ENCODE measurements at places on chromosomes 6 and 20.

DNA sequence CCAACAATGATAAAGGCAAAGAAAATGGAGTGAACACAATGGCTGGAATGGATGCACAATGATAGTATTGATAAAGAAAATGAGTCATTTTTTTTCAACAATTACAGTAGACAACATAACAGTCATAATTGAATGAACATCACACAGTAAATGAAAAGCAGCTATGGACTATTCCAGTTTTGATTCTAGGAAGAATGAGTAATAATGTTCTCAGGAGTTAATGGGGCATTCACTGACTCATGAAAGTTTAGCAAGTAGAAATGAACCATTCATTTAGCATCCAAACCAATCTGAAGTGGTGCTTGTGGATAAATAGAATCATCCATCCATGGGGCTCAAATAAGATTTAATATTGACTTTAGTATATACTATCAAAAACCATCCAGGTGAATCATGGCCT lies 1029.5 kb upstream of the GJE1 start:
- no peak for DNase-seq

- DNase-seq = no peak
Observed at GRCh38 chr6:18207438-18207837, 52.2 kb downstream of the KDM1B start.

GRCh38 chr6:37792457-37793033 lies 27.0 kb upstream of the ZFAND3 start:
- DNase-seq = no peak

- no peak for DNase-seq
Observed at GRCh38 chr6:34644716-34645115, 51.9 kb downstream of the ILRUN start.

DNA sequence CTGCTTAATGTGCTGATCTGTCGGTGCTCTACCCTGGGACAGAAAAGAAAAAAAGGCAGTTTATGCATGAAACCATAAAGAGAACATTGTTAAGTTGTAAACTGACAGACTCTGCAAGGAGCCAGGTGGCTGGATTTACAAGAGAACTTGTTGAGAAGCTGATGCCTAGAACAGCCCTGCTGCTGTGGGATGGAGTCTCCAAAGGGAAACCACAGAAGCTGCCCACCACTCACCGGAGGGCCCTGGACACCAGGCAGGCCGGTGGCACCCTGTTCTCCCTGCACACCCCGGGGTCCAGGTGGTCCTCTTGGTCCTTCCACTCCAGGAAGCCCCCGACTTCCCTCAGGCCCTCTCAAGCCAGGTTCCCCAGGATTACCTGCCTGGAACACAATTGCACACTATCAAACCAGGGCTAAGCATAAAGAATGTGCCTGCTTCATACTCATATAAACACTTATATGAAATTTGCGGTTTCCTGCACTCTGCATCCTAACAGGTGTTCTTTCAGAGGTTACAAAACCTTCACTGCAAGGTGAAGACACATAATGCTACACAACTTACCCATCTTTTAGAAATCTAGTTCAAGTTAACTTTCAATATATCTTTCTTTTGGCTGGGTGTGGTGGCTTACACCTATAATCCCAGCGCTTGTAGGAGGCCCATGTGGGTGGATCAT lies 68.2 kb downstream of the COL9A1 start:
- DNase-seq = no peak

GRCh38 chr6:170532867-170533488 lies 20.1 kb downstream of the PSMB1 start:
- no peak for DNase-seq

DNA sequence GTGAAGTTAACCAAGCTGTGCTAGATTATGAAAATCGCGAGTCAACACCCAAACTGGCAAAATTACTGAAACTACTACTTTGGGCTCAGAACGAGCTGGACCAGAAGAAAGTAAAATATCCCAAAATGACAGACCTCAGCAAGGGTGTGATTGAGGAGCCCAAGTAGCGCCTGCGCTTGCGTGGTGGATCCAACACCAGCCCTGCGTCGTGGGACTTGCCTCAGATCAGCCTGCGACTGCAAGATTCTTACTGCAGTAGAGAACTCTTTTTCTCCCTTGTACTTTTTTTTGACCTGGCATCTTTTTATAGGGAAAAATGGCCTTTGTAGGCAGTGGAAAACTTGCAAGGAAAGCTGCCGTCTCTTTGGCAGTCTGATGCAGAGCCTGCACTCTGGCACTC lies 6.8 kb downstream of the GID8 start:
- DNase-seq = no peak

DNA sequence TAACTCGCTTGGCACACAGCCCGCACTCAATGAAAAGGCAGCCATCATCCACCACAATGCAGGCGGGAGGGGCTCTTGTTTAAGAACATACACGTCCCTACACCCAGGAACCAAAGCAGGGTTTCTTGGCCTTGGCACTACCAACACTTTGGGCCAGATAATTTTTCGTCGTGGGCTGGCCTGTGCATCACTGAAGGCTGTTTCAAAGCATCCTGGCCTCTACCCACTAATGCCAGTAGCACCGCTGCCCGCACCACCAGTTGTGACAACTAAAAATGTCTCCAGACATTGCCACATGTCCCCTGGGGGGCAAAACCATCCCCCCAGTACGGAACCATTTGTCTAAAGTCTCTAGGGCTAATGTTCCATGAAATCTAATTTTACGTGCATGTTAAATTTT lies 13.0 kb downstream of the UQCC2 start:
- DNase-seq = no peak

DNA sequence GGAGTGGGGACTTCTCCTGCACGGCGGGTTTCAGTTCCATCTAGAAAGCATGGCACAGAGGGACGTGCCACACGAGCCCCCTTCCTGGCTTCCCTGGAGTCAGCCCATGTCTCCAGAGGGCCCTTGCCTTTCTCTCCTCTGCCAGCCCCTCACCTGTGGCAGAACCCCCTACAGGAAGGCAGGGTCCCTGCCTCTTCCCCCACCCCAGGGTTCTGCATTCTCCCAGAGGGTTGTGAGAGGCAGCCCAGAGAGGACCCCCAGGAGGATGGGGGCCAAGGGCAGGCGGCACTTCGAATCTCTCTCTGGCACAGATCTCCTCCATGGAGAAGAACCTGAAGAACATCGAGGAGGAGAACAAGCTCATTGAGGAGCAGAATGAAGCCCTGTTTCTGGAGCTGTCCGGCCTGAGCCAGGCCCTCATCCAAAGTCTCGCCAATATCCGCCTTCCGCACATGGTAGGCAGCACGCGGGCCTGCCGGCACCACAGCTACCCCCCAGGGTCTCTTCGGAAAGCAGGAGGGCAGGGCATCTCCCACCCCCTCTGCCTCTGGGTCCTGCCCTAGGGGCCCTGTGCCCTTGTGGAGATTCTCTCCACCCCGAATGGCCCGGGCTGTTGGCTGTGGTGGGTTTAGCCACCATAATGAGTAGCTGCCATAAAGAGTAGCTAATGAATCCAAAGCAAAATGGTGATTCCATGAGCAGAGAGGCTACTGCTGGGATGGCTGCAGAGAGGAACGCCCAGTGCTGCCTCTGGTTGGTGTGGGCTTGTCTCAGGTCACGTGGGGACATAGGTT lies 15.9 kb upstream of the PCMTD2 start:
- DNase-seq = no peak

DNA sequence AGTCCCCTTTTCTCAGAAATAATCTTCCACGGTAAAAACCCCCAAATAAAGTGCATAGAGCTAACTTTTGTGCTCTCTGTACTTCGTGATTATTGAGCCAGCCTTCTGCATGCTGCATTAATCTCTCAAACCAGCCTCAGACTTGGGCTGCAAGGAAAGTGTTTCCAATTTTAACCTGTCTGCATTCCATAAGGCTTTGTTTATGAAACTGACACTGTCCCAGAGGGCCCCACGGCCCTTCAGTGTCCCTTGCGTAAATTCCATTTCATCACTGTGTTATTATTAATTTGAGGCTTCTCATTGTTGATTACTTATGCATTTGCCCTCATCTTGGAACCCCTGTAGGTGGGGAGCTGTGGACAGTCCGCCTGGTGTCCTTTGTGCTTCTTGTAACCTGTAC lies 15.6 kb upstream of the SNRPB2 start:
- DNase-seq = no peak

DNA sequence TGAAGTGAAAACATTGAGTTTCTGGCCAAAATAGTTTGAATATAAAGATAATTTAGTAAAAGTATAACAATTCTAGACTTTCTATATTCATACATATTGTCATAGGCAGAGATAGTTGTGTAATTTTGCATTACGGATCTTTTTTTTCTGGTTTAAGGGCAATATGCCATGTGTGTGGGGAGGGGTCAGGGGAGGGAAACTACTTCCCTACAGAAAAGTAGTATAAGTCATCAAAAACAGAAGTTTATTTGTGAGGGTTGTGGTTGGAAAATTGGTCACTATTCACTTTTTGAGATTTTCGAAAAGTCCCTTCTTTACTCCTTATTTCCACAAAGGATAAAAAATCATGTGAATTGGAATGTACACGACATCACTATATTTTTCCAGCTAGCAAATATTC lies 288.2 kb upstream of the PREP start:
- no peak for DNase-seq

Measured in activated naive CD4-positive, alpha-beta T cell (primary cell).